ENCODE measurements at places on chromosomes 16 and 17.

GRCh38 chr17:73156166-73156840 is 8.5 kb upstream of the SSTR2 start:
- ATAC-seq, result peak; percentile 98

GRCh38 chr17:7782240-7782639 is 51.8 kb upstream of the KDM6B start:
- ATAC-seq, result no peak

DNA sequence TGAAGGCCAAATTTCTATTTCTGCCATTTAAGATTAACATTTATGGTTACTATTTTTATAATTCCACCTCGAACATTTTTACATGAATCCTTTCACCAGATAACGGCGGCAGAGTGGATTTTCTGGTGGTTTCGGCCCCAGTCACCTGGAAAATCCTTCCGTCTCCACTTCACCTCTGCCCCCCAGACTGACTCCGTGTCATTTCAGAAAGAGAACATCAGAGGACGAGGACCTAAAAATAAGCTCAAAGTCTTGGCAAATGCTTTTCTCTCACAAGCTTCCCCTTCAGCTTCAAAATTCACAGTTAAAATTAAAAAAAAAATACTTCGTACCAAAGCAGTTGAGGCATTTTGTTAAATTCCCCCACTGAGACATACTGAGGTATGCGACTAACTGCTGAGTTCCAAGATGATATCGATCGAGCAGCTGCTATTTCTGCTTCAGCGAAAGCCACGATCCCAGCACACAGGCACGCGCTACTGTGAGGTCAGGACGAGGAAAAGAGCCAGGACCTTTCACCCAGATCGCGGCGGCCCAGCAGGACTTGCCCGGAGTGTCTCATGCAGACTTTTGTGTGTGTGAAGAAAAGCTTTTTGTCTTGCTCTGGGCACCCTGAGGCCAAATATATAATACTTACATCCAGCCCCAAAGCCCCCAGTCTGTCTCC is 36.8 kb downstream of the ASPA start:
- no peak for ATAC-seq

DNA sequence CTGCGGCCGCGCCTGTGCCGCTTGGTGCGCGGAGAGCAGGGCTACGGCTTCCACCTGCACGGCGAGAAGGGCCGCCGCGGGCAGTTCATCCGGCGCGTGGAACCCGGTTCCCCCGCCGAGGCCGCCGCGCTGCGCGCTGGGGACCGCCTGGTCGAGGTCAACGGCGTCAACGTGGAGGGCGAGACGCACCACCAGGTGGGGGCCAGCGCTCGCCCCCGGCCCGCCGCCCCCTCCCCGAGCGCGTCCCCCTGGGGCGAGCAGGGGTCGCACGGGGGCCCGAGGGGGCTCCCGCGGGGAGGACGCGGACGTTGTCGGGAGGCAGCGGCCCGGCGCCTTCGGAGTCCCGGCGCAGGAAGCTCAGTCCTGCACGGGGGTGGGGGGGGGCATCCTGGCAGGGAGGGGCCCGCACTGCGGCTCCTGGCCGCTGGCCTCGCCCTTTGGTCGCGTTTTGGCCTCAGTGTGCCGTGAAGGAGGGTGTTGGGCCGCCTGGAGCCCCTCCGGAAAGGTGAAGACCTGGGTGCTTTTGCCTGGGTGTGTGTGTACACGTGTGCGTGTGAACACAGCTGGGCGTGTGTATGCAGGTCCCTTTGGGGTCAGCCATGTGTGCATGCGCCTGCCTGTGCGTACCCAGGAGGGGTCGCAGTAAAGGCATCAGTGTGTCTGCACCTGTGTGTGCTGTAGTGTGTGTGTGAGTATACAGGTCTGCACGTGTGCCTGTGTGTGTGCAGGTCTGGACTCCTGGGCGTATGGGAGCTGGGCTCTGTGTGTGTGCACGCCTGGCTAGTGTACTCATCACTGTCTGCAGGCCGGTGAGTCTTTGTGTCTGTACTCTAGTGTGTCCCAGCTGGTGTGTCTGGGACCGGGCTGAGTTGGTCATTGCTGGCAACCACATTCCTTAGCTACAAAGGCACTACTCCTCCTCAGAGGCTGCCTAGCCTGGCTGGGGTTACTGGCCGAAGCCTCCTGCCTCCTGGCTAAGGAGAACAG is 615 bp downstream of the NHERF2 start:
- peak; percentile 4 for ATAC-seq

GRCh38 chr17:77666881-77667395 is 291.6 kb upstream of the TNRC6C start:
- no peak for ATAC-seq

- no peak for ATAC-seq
These were observed 12.8 kb upstream of the KSR1 start for GRCh38 chr17:27443491-27443890.

DNA sequence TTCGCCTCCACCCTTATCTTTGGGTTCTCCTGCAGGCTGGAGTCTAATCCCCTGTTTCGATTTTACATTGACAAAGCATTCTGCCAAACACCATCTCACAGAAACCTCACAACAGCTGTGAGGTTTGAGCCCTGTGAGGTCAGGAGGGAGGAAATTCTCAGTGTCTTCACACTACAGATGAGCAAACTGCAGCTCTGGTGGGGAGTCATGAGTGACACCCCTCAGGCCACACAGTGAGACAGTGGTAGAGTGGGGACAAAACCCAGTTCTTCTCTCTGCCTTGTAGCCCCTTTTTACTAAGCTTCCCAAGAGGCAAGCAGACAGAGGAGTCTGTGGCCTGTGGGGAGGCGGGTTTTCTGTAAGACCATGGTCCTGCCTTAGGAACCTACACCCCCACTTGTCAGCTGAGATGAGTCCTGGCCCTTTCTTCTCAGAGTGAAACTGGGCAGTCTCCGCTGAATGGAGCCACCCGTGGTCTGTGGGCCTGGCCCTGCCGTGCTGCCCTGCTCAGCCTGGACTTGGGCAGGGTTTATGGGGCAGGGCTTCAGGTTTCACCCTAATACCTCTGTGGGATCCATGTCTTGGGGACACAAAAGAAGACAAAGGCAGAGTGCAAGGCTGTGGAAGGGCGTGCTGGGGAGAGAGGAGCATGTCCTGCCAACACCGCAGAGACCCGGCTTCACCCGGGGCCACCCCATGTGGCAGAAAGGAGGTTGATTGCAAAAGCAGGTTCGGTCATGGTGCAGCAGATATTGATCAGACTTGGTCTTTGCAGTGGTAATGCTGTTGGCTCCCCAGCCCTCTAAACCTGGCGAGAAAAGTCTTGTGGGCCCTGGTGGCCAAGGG is 59.0 kb downstream of the ABR start:
- no peak for ATAC-seq

All from motor neuron (in vitro differentiated cells).